ENCODE measurements at places on chromosomes 13 and 19. TPM values are rescaled to one million over a fixed set of nuclear protein-coding genes. Genes with fewer than 3 reads are reported as not detected.

- no peak for DNase-seq
Measured at GRCh38 chr19:2244486-2244885, 4.6 kb upstream of the AMH start.

GRCh38 chr19:16229322-16229641, 31.6 kb downstream of the AP1M1 start:
- no peak for DNase-seq

DNA sequence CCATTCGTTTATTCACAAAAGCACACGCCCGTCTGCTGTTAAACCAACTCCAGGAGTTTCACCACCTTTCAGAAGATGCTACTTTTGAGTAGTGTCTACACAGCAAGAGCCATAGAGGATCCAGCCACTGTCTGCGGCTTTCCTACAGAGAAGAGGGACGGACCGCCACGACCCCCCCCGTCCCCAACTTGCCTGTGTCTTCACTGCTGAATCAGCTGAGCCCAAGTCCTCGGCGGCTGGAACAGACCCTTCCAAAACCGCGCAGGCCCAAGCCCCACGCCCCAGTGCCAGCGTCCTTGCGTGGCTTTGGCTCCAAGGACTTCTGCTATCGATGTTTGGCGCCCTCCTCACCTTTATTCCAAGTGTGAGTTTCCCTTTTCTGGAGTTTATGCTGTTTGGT, 65.1 kb downstream of the SPACA7 start:
- DNase-seq: no peak

DNA sequence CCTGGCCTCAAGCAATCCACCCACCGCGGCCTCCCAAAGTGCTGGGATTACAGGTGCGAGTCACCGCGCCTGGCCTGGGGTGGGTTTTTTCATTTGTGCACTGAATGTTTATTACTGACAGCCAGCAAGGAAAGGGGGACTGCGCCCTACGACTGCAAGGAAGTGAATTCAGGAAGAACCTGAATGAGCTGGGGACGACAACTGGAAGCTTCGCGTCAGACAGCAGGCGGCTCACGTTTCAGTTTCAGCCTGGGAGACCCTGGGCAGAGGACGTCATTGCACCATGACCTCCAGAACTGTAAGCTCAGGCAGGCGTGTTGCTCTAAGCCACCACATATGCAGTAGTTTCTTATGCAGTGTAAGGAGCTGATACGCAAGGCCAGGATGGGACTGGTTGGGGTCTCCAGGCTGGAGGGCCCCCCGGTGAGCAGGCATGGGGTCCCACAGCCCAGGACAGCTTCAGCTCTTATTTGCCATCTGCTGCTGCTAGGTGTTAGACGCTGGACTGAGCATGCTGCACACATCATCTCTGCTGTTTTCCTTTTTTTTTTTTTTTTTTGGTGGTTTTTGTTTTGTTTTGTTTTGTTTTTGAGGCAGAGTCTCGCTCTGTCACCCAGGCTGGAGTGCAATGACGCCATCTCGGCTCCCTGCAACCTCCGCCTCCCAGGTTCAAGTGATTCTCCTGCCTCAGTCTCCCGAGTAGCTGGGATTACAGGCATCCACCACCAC, 66.6 kb downstream of the GADD45B start:
- DNase-seq: peak; percentile 79

GRCh38 chr13:44879452-44880058, 109.7 kb downstream of the NUFIP1 start:
- peak; percentile 60 for DNase-seq

DNA sequence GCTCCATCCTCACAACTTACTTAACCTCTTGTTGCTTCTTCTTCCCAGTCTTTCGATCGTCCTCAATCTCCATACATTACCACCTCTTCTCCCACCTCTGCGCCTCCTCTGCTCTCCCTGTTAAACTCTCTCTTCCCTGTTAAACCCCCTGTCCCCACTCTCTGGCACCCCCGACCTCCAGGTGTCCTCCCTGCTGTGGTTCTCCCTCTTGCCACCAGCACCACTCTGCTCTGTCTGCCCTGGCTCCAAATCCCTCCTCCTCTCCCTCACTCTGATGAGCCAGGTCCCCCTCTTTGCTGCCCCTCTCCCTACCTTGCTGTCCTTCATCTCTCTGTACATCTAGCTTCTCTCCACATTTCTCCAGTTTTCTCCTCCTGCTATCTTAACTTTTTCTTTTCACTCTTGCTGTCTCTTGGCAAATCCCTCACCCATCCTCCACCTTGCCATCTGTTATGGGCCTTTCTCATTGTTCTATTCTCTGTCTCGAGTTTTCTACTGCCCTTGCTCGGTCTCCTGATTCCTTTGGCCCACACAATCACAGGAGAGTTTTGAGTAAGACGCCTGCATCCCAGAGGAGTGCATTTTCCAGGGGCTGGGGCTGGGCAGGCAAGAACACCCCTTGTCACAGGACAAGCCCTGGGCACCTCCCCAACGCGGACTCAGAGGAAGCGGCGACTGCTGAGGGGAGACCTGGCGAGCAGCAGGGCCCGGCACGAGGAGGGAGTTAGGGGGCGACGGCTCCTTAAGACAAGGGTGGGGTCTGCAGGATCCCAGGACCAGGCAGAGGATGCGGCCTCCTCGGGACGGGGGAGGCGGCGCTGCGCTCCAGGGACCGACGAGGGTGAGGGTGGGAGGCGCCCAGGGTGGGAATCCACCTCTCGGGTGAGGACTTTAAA, 21.4 kb upstream of the ERVV-1 start:
- DNase-seq: peak; percentile 9

DNA sequence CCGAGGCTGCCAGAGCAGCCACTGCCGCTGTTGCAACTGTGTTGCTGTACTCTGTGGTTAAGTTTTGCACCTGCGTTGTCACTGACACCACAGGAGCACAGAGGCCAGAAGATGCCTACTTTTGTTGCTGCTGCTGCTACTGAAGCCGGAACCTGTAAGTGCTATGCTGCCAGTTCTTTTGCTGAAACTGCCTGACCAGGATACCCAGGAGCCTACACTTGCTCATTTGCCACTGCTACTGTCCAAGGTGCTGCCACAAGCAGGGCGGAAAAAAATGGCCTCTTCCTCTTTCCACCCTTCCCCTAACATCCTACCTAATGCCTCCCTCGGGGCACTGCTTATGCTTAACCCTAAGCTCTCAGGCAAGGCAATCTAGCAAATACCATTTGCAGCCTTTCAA, 29.0 kb upstream of the NBEA start:
- DNase-seq: peak; percentile 25

Gene APC2
- 0.50 TPM for total RNA-seq

Gene PALM
- total RNA-seq: 22.1 TPM

DNA sequence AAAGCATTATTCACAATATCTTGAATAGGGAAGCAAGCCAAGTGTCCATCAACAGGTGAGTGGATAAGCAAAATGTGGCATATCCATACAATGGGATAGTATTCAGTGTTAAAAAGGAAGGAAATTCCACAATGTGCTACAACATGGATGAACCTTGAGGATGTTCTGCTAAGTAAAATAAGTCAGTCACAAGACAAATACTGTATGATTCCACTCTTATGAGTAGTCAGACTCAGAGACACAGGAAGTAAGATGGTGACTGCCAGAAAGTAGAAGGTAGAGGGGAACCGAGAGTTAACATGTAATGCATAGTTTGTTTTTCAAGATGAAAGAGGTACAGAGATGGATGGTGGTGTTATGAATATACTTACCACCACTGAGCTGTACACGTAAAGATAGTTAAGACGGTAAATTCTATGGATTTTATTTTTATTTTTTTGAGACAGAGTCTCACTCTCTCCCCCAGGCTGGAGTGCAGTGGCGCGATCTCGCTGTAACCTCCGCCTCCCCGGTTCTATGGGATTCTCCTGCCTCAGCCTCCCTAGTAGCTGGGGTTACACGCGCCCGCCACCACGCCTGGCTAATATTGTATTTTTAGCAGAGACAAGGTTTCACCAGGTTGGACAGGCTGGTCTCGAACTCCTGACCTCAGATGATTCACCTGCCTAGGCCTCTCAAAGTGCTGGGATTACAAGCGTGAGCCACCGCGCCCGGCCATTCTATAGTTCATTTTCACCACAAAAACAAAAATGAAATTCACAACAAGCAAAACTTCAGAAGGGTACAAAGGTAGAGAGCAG, 1.0 kb upstream of the CHAMP1 start:
- DNase-seq: no peak

DNA sequence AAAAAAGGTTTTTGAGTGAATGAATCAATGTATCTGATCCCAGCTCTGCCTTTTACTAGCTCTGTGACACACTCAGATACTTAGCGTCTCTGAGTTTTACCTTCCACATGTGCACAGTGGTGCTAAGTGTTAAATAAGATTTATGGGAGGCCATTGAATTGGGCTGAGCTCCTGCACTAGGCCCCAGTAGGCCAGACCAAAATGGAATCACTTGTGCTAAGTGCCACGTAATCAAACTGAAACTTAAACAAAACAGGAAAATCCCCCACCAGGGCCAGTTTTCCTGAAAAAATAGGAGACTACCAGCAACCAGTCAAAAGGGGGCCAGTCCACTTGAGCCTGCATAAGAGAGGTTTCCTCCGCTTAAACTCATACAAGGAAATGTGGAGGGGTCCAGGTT, 40.9 kb downstream of the GJA3 start:
- no peak for DNase-seq

GRCh38 chr13:34730961-34731360, 211.1 kb upstream of the NBEA start:
- DNase-seq: peak; percentile 16

Gene GNG7
- 0.83 TPM for total RNA-seq

DNA sequence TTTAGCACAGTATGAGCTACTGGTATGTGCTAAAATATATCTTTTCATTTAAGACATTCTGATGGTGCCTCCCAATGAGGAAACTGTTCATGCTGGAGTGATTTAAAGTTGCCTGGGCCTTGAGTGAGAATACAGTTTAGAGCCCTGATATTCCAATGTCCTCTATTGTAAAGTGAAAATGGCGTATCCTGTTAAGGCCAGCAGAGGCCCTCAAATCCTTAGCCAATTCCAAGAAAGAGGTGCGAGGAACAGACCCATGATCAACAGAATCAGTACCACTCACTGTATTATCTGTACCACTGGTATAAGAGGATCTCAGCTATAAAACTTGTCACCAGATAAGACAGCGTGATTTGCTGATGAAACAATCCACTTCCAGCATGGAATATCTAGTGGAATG, 273.1 kb upstream of the SLITRK5 start:
- no peak for DNase-seq

DNA sequence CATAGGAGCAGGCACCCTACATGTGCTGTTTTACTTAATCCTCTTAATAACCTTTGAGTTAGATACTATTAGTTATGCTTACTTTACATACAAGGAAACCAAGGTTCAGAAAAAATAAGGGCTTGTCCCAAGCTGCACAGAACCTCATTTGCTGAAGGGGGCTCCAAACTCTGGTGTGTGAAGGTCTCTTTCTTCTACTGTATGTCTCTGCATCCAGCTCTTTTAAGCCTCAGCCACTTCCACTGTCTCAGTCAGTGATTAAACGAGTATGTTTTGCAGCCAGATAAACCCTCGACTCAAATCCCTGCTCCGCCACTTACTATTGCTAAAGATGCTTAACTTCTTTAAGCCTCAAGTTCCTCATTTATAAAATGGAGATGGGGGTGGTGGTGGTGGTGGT, 112.4 kb upstream of the WASF3 start:
- DNase-seq: no peak

Gene ZNF681
- total RNA-seq: 0.66 TPM

DNA sequence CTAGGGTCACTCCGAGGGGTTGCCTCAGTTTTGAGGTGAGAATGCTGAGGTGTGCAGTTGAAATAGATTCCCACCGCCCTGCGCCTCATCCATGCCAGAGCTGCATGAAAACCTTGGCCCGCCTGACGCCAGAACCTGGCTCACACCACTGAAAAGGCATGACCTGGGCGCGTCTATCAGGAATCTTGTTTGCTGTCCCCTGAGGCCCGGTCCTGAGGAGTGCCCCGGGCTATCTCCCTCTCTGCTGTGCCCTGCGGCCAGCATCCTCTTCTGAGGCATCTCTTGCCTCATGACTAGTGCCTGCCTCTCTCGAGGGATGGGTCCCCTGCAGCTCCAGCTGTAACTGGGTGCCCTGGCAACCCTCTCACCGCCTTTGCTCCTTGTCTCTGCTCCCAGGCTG, 28.1 kb downstream of the SMARCA4 start:
- no peak for DNase-seq

GRCh38 chr13:98910501-98910951, 67.3 kb downstream of the DOCK9 start:
- peak; percentile 28 for DNase-seq

Gene ZNF486
- total RNA-seq: 4.1 TPM

DNA sequence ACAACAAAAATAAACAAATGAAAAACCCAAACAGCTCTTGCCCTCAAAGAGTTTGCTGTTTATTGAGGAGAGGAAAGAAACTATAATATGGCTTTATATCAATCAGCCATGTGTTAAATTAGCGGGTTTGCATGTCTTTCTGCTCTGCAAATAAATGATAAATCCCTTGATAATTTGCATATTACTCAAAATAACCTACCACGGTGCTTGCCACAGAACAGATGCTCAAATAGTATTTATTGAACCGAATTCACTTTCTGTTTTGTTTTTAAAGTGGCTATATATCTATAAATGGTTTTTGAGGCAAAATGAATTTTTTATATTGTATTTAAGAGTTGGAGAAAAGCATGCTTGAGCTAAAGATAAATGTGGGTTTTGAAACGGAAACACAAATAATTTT, 428.1 kb downstream of the ITGBL1 start:
- DNase-seq: no peak

GRCh38 chr13:48890391-48890790, 85.3 kb upstream of the FNDC3A start:
- peak; percentile 5 for DNase-seq

GRCh38 chr13:44337581-44337980, 36.0 kb upstream of the SERP2 start:
- DNase-seq: no peak

Gene TNNI3
- total RNA-seq: not detected

DNA sequence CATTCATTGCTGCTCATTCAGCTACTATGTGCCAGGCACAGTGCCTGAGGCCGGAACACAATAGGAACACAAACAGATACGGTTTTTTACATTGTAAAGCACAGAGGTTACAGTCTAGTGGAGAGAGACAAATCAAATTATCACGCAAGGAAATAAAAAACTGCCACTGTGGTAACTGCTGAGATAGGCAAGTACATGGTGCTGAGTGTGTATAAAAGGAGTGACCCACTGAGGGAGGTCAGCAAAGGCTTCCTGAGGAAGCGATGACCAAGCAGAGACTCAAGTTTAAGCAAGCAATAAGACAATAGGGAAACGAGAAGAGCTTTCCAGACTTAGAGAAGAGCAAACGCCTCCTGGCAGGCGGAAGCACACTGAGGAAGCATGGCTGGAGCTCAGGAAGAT, 56.4 kb downstream of the NUFIP1 start:
- peak; percentile 56 for DNase-seq
